SIG-M5 (cell line): ENCODE measurements at places on chromosomes 7 and 10.

DNA sequence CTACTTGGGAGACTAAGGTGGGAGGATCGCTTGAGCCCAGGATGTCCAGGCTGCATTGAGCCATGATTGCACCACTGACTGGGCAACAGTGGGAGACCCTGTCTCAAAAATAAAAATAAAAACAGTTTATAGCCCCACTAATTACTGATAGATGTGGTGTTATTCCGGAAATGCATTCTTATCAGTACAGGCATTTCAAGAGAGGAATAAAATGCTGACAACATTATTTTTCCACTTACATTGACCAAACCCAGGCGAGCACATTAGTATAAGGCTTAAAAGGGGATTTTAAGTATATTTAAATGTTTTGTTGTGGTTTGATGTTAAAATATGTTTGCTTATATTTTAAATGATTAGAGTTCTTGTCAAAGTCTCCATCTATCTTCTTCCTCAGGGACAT lies 359.5 kb downstream of the PLXDC2 start:
- DNase-seq: no peak

DNA sequence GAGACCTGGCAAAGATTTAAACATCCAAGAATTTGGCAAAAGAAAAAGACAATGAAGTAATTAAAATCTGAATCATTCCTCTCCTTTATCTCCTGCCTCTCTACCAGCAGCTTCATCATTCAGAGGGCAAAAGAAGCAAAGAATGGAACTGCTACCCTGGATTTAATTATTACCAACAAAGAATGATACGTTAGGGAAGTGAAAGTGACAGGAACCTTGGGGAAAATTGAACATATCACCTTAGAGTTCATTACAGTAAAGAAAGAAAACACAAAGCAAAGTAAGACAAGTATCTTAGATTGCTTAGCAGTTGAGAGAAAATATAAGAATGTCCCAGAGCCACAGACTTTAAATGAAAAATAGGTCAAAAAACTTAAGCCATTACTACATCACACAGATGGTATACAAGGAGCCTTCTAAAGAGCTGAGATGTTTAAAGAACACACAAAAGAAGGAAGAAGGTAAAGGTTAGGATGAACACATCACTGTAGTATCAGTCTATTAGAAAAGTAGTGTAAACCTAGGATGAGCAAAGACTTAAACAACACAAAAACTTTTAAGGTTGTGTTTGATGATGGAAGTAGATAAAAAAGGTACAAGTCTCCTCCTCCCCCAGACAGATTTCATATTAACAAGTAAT lies 17.5 kb downstream of the CTNNA3 start:
- DNase-seq: no peak

DNA sequence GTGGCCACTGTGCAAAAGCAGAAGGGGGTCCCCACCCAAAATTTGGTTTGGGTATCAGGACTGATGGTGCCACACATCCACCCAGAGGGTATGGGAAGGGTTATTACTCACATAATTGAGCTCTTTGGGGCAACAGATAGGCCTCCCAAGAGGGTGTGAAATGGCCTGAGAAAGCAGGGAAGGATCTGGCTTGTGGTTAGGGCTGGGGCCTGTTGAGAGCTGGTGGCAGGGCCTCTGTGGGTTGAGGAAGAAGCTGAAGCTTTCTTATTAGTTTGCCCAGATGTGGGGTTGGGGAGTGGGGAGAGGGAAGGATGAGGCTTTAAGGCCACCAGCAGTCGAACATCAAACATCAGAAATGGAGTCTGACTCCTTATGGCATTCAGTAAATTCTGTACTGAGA lies 18.3 kb upstream of the MKI67 start:
- DNase-seq: no peak

GRCh38 chr10:77604941-77605351 lies 32.7 kb downstream of the KCNMA1 start:
- no peak for DNase-seq

DNA sequence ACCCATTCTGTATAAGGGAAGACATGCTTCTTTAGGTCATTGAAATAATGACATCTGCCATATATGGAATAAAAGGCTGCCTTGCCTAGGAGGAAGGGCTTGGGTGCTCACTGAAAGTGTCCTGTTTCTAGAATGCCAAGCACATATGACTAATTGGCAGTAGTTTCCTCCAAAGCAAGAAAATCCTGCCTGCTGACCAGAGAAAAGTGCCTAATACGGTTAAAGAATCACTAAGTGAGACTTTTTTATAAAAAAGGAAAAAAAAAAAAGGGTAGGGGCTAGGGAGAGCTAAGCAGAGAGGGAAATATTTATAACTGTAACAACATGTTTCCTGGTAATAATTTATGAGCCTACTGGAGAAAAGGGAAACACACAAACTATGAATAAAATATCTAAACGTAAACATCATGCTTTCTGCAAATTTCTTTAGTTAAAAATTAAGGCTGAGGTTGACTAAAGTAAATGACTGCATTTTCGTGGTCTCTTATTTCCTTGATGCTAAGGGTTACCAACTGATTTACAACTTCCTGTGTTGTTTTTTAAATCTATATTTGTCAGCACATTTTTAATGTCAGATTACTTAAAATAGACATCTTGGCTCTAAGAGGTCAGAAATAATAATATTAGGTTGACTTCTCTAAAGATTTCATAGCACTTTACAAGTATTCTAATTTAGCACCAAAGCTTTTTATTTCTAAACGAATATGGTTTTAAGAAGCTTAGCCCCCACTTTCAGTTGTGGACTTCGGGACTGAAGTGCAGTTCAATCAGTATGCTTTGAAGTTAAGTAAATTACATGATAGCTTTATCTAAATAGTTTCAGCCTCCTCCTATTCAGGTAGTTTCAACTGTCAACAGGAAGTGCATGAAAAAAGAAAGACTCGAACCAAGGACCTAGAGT lies 89.6 kb downstream of the CABCOCO1 start:
- DNase-seq: no peak

- DNase-seq: no peak
Measured at GRCh38 chr7:38702002-38702535, 70.9 kb upstream of the AMPH start.

DNA sequence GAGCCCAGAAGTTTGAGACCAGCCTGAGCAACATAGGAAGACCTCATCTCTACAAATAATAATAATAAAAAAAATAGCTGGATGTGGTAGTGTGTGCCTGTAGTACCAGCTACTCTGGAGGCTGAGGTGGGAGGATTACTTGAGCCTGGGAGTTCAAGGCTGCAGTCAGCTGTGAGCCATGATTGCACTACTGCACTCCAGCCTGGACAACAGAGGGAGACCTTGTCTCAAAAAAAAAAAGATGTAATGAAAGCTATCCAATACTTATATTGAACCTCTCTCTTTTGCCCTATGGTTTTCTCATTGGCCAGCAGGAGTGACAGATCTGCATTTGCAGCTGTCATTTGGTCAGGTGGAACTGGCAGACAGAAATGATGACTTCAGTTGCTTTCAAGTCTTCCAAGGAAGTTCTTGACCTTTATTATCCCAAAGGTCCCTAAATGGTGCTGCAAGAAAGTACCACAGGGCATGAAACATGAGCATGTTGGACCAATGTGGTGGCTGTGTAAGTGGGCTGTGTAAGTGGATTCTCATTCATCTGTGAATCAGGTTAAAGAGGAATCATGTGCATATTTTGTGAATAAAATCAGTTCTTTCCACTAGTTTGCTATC lies 99.4 kb downstream of the CALD1 start:
- DNase-seq: no peak
